Activated CD4-positive, alpha-beta T cell treated with anti-CD3 and anti-CD28 coated beads, Interleukin-2, amount 10 ng/mL, durations not matched to agents 7 days and 5 days (primary cell): ENCODE measurements at places on chromosomes 4 and X.

- no peak for DNase-seq
Observed at GRCh38 chrX:97494756-97495372, 611.2 kb downstream of the RPA4 start.

- DNase-seq = no peak
Observed at GRCh38 chr4:73603271-73603710, 16.9 kb downstream of the RASSF6 start.

DNA sequence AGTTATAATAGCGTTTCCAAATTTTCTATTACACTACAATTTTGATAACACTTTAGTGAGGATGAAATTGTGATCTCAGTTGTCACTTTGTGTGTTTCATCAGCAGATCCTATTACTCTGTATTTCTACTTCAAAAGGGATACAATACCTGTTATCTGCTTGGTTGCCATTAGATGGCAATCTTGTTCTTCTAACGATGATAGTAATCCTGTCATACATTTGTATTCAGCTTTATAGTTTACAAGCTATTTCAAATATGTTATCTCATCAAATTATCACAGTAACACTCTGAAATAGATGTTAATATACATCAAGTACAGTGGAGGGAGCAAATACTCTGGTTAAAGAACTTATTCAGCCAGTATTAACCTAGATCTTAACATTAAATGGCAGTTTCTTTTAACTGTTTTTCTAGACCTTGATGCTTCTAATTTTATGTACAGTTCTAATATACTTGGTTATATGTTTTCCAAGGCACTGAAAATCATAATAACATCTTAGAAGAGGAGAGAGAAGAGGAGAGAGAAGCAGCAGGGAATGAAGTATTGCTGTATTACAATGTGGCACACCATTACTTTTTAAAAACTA is 292.0 kb downstream of the CCSER1 start:
- no peak for DNase-seq

DNA sequence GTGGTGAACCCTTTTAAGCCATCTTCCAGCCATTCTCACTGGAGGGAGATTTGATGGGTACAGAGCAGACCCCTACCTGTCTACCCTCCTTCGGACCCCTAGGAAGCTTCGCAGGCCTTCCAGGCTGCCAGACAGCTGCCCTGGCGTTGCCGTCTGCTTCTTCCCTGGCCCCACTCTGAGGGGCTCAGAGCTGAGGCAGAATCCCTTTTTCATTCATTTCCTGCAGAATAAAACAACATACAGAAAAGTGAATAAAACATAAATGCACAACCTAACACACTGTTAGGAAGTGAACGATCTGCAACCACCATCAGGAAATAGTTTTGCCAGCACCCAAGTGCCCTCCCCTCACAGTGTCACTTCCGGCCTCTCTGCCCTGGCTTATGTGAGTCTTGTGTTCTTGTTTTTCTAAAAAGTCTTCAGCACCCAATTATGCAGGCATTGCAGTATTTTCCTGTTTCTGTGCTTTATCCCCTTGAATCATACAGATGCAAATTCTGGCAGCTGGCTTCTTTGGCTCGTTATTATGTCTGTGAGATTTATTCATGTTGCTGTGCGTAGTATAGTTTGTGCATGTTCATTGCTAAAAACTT is 5.6 kb upstream of the ADD1 start:
- peak; percentile 85 for DNase-seq

- DNase-seq = no peak
Observed at GRCh38 chr4:110099638-110100037, 98.8 kb downstream of the ELOVL6 start.

GRCh38 chrX:20059467-20060128 is 57.1 kb downstream of the MAP7D2 start:
- DNase-seq = no peak

DNA sequence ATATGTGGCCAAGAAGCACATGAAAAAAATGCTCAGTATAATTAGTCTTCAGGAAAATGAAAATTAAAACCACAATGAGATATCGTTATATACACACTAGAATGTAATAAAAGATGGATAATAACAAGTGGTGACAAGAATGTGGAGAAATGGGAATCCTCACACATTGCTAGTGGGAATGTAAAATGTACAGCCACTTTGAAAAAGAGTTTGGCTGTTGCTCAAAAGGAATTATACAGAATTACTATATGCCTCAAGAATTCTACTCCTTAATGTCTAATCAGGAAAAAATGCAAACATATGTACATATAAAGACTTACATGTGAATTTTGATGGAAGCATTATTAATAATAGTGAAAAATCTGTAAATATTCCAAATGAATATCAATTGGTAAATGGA is 102.2 kb downstream of the SPCS3 start:
- no peak for DNase-seq

DNA sequence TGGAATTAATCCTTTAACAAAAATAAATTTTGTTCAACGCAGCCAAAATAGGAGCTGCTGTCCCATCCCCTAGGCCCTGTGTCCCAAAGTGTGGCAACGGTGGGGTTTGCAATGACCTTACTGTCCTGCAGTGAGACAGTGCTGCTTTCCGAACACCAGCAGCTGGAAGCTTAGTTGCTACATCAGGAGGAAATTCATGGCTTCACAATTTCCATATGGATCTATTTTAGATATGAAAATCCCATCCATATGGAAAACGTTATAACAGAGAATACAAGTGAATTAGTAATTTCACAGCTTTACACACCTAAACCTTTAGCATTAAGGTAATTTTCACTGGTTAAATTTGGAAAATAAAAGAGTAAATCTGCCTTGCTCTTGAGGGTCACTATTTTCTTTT is 396.3 kb upstream of the TENM3 start:
- DNase-seq = no peak

GRCh38 chr4:25859429-25860148 is 3.2 kb downstream of the SEL1L3 start:
- peak; percentile 62 for DNase-seq

- peak; percentile 40 for DNase-seq
Observed at GRCh38 chr4:184514121-184514988, 40.0 kb upstream of the IRF2 start.

- DNase-seq = no peak
Observed at GRCh38 chr4:143346206-143346605, 9.5 kb downstream of the GAB1 start.

GRCh38 chr4:787561-787981 is 38.4 kb downstream of the CPLX1 start:
- no peak for DNase-seq

DNA sequence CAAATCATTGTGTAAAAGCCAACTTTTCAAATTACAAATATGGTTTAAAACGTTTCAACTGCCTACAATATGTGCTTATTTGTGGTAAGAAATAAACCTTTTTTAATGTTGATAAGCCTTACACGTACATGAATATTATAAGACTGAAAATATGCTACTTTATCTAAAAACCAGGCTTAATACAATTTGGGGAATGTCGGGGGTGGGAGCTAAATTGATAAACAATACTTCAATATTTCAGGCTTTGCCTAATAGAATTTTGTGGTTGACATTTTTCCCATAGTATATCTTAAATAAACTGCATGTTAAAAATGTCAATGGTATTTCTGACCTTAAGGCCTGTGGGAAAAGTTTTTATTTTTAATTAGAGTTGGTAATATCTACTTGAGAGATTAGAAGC is 69.8 kb upstream of the SLIT2 start:
- DNase-seq = no peak

DNA sequence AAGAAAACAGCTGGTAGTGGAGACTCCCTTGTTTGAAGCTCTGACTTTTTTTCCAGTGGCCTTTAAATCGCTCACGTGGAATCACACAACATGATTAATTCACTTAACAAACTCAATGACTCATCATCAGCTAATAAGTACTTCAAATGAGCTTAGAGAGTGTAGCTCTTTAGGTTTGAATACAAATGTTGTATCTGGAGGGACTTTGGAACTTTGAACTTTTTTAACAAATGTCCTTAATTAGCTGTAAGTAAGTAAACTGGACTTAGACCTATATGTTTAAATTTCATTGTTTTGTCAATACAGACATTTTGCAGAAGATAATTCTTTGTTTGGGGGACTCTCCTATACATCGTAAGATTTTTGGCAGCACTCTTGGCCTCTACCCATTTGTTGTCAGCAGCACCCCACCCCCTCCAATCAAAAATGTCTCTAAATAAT is 581.1 kb downstream of the SPRY1 start:
- no peak for DNase-seq

GRCh38 chr4:183182873-183183725 is 84.0 kb downstream of the WWC2 start:
- DNase-seq = peak; percentile 16

DNA sequence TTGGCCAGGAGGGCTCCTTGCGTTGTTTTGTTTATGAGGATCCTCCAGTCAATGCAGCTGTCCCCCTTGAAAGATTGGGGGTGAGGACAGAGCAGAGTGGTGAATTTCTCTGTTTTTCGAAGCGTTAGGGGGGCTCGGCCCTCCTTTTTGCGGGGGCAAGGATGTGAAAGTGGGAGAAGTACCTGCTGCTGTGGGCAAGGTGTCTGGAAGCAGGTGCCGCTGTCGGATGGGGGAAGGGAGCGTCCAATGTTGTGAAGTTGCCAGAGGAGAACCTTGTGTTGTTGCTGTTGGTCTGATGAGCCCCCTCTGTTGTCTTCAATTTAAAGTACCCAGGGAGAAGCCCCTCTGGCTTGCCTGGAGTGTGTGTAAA is 613 bp downstream of the GLRB start:
- DNase-seq = no peak

DNA sequence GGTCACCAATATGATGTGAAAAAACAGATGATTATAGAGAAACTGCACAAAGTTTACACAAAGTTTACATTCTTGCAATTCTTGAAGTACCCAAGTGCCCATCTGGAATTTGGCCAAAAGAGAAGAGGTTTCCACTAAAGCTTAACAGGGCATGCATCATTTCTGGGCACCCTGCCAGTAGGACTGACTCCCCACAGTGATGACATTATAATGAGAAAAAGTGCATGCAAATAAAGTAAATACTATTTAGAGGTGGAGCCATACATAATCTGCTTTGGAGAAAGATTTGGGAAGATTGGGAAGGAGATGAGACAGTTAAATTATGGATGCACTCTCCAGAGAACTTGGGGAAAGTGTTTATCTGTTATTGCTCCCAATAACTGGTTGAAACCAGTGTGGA is 93.7 kb upstream of the TRPC3 start:
- DNase-seq = no peak

DNA sequence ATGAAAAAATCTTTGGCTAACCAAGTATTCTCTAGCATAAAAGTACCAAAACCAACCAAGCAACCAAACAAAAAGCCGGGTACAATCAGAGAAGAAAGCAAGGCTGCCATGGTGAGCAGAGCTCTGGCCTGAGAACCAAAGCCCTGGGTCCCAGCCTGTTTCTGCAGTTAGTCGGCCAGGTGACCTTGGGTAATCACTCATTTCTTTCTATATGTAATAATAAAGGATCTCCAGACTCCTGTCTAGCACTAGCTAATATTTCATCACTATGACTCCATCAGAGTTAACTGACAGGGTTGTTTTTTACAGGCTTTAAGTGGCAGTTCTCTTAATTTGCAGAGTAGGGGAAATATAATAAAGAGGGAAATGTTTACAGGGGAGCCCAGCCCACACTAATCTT is 34.0 kb upstream of the RASGEF1B start:
- no peak for DNase-seq

- no peak for DNase-seq
Observed at GRCh38 chr4:185343726-185344581, 51.8 kb downstream of the LRP2BP start.

DNA sequence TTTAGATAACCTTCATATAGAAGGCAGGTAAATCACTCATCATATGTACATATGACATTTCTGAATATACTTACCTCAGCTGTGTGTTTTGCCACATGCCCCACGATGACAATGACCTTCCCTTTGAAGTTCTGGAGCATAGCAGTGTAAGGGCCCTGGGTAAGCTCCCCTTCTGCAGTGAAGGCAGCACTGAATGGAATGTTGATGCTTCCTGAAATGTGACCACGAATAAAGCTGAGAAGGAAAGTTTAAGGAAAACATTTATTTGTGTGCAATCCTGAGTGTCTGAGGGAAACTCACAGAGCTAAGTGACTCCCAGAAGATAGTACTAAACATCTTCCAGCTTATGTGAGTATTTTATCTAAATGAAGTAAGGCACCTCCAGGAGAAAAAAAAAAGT is 200.1 kb downstream of the NPNT start:
- no peak for DNase-seq

GRCh38 chrX:151801980-151802379 is 67.4 kb downstream of the CNGA2 start:
- DNase-seq = no peak

DNA sequence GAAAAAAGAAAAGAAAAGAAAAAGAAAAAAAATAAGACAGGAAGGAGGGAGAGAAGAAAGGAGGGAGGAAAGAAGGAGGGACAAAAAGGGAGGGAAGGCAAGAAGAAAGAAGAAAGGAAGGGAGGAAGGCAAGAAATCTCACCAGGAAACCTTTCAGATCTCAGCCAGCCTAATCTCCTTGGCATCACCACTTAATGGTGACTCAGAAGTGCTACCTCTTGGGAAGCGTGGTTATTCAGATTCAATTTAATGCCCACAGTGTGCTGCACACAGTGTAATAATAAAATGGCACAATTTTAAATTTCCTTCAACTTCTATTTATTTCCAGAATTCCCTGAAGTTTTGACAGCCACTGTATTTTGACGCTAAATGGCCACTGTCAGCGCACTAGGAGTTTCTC is 50.3 kb downstream of the DKK2 start:
- DNase-seq = no peak

DNA sequence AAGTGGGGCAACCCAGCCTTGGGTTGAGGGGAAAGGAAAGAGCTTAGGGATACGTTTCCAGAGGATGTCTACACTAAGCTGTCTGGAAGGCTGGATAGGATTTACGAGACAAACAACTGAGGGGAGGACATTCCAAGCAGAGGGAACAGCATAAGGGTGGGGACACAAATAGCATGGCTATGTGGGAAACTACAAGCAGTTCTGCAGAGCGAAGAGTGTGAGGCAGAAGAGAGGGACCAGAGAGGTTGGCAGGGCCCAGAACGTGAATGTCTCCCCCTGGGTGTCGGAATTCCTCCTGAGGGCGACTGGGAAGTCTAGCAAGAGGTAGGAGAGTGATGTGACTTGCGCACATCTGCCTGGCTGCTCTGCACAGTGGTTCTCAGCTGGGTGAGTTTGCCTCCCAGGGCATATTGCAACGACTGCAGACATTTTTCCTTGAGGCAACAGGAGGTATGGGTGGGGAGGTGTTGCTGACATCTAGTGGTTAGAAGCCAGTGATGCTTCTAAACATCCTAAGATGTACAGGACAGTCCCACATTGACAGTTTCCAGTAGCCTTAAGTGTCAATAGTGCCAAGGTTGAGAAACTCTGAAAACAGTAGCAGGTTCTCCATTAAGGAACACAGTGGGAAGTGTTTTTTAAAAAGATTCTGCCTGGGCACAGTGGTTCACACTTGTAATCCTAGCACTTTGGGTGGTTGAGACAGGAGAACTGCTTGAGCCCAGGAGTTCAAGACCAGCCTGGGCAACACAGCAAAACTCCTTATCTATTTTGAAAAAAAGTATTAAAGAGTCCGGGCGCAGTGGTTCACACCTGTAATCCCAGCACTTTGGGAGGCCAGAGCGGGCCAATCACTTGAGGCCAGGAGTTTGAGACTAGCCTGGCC is 9.2 kb downstream of the NDUFA1 start:
- peak; percentile 43 for DNase-seq
